ENCODE measurements at places on chromosomes 3 and 15.
A peak's percentile ranks its signal among the peaks of the same experiment; 100 is the strongest.

DNA sequence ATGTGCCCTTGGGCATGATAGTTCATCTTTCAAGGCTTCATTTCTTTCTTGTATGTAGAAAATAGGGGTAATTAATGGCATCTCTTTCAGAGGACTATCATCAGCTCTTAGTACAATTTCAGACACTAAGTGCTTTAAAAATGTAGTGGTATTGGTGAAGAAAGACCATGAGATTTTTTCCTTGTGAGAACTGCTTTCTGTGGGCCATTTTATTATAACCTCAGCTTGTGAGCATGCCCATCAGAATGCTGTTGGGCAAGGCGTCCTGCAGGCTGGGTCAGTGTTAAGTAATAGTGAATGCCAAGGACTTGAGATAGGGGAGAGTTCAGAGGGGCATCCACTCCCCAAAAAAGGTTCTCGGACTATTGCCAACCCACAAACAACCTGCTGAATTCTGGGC is 187.9 kb downstream of the GHSR start:
- DNase-seq, result no peak

DNA sequence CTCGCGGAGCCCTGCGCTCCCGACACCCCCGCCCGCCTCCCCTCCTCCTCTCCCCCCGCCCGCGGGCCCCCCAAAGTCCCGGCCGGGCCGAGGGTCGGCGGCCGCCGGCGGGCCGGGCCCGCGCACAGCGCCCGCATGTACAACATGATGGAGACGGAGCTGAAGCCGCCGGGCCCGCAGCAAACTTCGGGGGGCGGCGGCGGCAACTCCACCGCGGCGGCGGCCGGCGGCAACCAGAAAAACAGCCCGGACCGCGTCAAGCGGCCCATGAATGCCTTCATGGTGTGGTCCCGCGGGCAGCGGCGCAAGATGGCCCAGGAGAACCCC is 464 bp downstream of the SOX2 start:
- DNase-seq, result no peak

GRCh38 chr3:54123776-54124196 is 1.4 kb downstream of the CACNA2D3 start:
- DNase-seq, result peak; percentile 56

DNA sequence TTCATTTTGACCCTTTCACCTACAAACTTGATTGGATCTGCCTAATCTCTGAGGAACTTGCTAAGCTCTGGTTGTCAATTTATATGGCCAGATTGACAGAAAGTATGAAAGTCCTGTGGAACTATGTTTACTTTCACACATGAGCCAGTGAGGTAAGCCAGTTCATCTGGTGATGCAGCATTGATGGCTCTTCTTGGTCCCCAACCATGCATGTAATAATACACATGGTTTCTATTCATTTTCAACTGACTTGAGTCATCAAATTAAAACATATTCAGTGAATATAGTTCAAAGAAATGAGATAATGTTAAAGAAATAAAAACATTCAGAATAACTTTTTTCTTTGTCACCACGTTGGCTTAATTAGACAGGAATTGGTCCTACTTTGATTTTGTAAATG is 336.1 kb upstream of the THBS1 start:
- no peak for DNase-seq

DNA sequence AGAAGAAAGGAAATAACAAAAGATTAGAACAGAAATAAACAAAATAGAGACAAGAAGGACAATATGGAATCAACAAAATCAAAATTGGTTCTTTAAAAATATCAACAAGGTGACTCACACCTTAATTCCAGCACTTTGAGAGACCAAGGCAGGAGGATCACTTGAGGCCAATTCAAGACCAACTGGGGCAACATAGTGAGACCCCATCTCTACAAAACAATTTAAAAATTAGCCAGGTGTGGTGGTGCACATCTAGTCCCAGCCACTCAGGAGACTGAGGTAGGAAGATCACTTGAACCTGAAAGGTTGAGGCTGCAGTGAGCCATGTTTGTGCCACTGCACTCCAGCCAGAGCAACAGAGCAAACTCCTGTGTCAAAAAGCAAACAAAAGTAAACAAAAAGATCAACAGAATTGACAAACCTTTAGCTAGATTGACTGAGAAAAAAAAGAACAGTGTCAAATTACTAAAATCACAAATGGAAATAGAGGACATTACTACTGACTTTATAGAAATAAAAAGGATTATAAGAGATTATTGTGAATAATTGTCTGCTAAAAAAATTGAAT is 190.7 kb upstream of the CGNL1 start:
- no peak for DNase-seq

GRCh38 chr3:126948980-126949535 is 33.9 kb upstream of the PLXNA1 start:
- peak; percentile 69 for DNase-seq

DNA sequence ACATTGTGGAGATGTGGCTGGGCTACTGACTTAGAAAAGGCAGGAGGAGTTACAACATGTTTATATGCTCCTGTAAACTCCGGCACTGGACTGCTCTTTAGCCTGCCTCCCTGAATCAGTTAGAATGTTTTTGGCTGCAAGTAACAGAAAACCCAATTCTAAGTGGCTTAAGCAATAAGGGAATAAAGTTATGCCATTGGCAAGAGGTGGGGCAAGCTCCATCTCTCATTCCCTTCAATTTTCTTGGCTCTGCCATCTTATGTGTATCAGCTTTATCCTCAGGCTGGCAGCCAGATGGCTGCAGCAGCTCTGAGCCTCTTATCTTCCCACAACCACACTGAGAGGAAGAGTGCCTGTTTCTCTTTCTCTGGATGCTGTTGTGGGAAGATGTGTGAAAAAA is 22.4 kb upstream of the MEIS2 start:
- DNase-seq, result no peak

- no peak for DNase-seq
These were observed 1.5 kb downstream of the GRM2 start for GRCh38 chr3:51708216-51708845.

DNA sequence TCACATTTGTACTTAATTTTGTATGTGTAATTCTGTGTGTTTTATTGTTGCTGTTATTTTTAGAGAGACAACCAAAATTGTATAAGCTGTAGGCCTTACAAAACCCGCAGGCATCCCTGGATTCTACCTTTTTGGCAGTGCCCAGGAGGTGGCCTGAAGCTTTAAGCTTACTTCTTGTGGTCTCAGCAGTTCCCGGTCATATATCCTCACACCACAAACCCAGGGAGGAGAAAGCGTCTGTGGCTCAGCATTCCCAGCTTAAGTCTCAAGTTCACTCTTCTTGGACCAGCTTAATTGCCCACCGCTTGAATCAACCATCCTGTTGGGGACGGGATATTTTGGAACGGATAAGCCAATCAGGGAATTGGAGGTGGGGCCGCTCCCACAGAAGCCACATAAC is 36.7 kb downstream of the C2CD4A start:
- DNase-seq, result no peak

- no peak for DNase-seq
These were observed 973 bp upstream of the ITPKA start for GRCh38 chr15:41492597-41493204.

- DNase-seq, result no peak
These were observed 152.6 kb downstream of the GREM1 start for GRCh38 chr15:32870240-32871033.

GRCh38 chr15:92061511-92062195 is 208.1 kb downstream of the SLCO3A1 start:
- DNase-seq, result no peak

- no peak for DNase-seq
These were observed 67.4 kb upstream of the RPL35A start for GRCh38 chr3:197882586-197882985.

DNA sequence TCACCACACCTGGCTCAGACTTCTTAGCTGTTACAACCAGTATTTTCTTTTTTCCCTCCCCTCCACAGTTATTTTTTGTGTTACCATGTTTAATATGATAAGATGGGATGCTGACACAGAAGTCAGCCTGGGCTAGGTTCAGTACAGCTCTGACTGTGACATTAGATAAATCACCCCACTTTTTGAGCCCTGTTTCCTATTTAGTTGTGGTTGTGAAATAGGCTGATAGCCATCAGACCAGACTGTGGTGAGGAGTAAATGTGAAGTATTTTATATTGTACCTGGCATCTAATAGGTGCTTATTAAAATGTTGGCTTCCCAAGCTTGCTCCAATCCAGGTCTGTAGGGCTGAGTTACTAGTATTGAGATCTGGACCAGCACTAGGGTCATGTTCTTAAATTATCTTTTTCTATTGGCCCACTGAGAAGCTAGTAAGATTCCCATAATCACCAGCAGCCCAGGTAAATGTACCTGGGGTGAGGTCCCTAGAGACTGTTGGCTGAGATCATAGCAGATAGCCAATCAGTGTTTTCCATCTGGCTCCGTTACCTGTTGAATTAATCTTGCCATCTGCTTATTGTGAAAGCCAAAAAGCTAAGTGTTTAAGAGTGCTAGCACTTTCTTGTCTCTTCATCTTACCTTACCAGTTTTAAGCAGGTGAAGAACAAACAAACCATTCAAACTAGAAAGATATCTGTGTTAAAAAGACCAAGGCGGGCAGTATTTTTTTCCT is 61.0 kb downstream of the CCK start:
- DNase-seq, result no peak

GRCh38 chr3:35263477-35263876 is 375.8 kb upstream of the ARPP21 start:
- DNase-seq, result no peak

DNA sequence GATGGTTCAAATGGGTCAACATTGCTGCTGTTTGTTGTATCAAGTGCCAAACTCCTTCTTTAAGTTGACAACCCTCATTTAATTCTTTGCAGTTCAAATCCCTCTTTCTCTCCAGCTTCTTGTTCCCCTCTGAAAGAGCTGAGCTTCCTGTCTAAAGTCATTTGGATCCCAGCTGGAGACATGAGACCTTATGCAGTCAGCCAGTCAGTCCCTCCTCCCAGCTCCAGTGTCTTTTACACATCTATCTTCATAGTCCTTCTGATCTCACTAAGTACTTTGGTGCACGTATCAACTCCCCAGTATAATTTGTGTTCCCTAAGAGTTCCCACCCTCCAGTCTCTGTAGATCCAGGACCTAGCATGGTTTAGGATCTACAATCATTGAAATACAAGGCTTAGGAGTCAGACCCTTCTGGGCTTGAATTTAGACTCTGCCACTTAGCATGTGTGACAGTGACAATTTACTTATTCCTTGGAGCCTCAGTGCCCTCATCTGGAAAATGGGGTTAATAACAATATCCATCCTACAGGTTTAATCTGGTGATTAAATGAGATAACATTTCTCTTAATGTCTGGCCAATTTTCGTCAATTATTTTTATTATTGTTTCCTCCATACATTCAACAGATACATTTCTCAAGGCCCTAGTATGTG is 102.8 kb upstream of the SEMA6D start:
- DNase-seq, result no peak

DNA sequence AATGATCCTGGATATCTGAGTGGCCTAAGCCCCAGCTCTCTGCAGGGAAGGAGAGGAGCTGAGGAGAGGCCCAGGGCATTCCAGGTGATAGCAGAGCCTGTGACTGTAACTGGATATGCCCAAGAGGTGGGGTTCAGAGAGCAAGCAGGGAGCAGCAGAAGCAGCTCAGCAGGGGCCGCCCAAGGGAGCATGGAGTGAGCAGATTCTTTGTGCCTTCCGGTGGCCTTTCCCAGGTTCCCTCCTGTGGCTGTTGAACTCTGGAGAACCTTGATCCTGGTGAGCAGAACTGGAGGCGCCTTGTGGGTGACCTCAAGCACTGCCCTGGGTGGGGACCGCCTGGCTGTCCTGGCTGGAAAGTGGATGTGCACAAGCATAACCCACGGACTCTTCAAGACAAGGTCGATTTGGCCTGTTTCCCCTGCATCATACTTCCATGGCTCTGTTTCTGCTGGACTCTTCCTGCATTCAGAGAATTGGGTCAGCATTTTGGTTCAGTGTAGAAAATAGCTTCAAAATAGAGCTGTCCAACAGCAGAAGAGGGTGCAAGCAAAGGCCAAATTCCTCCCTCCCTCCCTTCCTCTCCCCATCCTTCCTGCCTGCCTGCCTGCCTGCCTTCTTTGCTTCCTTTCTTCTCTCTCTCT is 76.1 kb downstream of the ARNT2 start:
- DNase-seq, result peak; percentile 64

- DNase-seq, result no peak
These were observed 144.0 kb downstream of the AQP9 start for GRCh38 chr15:58282060-58282708.

DNA sequence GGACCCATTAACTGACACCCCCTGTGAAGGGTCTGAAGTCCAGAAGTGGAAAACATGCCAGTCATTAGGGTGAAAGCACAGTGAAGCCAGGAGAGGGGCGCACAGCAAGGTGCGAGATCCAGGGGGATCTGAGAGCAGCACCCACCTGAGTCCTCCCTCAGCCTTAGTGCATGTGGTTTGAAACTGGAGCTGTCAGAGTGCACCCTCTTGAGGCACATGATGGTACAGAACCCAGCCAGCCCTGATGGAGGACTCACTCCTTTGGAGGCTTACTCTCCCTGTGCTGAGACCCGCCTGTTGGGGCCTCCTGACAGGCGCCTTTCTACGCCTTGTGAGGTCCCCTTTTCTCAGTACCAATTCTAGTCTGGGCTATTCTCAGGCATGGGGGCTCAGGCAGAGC is 77.8 kb downstream of the IL20RB start:
- DNase-seq, result no peak

- DNase-seq, result no peak
These were observed 39.9 kb downstream of the CLSTN2 start for GRCh38 chr3:139974809-139975425.

- DNase-seq, result no peak
These were observed 13.0 kb downstream of the ANPEP start for GRCh38 chr15:89801471-89802195.

GRCh38 chr3:122825460-122825859 is 30.6 kb downstream of the SLC49A4 start:
- DNase-seq, result no peak

DNA sequence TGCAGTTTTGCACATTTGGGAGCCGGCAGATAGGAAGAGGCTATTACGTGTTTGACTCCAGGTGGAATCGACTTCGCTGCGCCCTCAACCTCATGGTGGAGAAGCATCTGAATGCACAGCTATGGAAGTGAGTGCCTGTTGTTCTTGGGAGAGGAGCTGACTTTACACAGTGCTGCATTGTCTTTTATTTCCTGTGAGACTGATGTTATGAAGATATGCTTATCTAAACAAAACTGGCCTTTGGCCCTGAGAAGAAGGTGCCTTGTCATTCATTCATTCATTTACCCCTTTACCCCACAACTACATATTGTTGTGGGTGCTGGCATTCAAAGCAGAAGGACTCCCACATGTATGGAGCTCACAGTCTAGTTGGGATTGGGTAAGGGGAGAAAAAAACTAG is 32.6 kb downstream of the PSMD6 start:
- no peak for DNase-seq

- DNase-seq, result no peak
These were observed 31.7 kb downstream of the PSTPIP1 start for GRCh38 chr15:77026501-77027110.

DNA sequence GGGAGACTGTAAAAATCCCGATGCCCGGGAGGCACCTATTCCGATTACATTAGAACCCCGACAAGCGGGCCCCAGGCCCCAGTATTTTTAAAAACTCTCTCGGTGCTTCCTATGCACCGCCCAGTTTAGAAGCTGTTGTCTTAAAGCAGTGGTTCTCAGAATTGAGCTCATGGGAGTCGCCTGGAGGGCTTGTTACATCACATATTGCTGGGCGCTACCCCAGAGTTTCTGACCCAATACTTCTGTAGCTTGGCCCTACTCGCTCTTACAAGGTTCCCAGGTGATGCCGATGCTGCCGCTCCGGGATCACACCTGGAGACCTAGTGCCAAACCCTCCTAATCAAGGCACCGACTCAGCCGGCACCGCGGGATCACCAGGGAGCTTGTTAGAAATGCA is 35.2 kb downstream of the CPN2 start:
- DNase-seq, result no peak
